ENCODE measurements at places on chromosomes 16 and 17.
A peak's percentile ranks its signal among the peaks of the same experiment; 100 is the strongest.

DNA sequence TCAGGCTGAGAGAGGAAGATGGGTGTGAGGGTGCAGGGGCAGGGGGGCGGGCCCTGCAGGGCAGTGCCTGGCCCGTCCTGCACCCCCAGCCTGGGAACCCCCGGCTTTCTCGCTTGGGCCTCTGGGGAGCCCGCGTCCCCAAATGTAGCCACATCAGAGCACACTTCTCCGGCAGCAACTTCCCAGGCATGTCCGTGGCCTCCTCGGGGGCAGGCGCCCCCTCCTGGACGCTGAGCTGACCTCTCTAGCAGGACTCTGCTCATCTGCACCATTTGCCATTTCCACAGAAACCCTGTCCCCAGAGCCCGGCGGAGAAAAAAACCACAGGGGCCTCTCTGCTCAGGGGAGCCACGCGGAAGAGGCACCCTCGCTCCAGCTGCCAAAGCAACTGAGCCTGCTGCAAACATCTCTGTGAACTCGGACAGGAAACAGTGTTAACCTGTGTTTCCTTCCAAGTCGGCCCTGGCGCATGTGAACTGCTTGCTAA lies 63.4 kb downstream of the KLHDC4 start:
- no peak for DNase-seq

- peak; percentile 54 for DNase-seq
These were observed 548 bp downstream of the HAGH start for GRCh38 chr16:1825864-1826690.

DNA sequence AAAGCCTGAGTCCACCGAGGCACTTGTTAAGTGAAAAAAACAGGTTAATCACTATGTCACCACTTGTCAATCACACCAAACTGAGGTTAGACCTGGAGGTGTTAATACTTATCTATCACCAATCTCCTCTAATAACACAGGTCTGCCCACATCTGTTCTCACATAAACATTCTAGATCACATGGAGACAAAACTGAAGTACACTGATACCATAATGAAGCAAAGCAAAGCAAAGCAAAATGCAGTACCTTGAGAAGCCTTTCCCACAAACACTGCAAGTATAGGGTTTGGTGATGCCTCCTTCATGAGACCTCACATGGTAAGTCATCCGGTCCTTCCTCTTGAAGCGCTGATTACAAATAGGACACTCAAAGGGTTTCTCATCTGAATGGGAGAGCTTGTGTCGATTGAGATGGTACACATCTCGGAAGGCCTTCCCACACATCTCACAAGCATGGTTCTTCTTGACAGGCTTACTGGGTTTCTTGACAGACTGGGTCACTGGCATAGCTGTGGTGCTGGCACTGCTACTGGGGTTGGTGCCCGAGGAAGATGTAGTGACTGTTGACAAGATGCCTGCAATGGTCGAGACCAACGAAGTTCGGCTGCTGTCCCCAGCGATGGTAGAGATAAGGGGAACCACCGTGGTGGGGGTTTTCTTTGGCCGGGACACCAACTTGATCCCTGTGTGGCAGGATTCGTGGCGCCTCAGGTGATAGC lies 5.4 kb downstream of the VEZF1 start:
- no peak for DNase-seq

GRCh38 chr17:48051283-48051682 lies 3.1 kb downstream of the NFE2L1 start:
- no peak for DNase-seq

- no peak for DNase-seq
These were observed 142.8 kb downstream of the GRIN2A start for GRCh38 chr16:10039220-10040096.

- DNase-seq, result no peak
These were observed 165.5 kb downstream of the GRIN2A start for GRCh38 chr16:10016752-10017151.

- no peak for DNase-seq
These were observed 424.7 kb downstream of the CDH13 start for GRCh38 chr16:83051451-83051850.

- peak; percentile 77 for DNase-seq
These were observed 13.6 kb upstream of the EEF2K start for GRCh38 chr16:22192261-22193062.

DNA sequence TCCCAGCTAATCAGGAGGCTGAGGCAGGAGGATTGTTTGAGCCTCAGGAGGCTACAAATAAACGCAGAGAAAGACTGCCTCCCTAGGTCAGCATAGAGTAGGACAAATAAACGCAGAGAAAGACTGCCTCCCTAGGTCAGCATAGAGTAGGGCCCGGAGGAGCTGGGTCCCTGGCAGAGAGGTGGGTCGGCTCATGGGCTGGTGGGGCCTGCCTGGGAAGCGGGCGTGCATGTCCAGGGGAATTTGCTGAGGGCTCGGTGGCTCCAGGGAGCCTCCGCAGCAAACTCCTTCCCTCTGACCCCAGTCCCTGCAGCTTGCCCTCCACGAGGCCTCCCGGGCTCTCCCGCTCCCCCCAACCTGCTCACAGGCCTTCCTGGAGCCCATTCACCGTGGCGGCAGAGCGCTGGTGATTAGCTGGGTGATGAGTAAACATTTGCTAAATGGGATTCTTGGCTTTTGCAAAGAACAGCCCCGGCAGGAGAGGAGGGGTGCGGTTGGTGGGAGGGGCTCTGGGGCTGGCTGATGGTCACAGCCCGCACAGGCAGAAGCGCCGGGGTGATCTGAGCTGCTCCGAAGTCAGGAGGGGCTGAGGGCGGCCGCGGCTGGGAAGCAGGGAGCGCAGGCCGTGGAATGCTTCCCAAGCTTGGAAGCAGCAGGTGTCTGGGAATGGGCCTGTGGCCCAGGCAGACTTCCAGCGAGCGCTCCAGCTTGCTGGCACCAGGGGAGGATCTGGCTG lies 93.1 kb downstream of the RTN4RL1 start:
- DNase-seq, result peak; percentile 40

DNA sequence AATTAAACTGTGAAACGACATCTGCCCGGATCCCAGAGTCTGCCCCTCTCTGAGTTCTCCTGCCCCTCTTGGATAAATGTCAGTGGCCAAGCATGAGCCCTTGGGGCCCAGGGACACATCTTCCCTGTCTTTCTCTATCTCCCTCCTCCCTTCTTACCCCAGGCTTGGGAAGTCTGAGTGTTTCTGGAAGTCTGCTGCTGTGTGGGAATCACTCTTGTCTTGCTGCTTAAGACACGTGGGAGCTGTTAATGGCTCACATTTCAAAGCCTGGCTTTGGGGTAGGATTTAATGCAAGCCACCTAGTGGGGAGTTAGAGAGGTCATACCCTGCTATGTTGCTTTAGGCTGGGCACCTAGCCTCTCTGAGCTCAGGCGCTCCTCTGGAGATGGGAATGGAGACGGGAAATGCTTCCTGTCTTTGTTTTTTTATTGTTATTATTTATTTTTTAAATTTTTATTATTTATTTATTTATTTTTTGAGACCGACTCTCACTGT lies 218.5 kb upstream of the CIBAR2 start:
- DNase-seq, result no peak

- DNase-seq, result peak; percentile 57
These were observed 120.2 kb downstream of the METRNL start for GRCh38 chr17:83199500-83200201.

GRCh38 chr17:62578757-62579487 lies 48.5 kb upstream of the MRC2 start:
- no peak for DNase-seq

GRCh38 chr17:62787366-62787765 lies 20.7 kb downstream of the MARCHF10 start:
- no peak for DNase-seq
